T-helper 1 cell treated with Interleukin-12 subunit alpha and Interleukin-12 subunit beta and Interleukin-4 antibody, amounts not matched to agents 30 ng/mL and 1 ng/mL, for 36 hours (primary cell): ENCODE measurements at places on chromosomes 5 and 9. TPM values are rescaled to one million over a fixed set of nuclear protein-coding genes. Genes with fewer than 3 reads are reported as not detected.

The PCDHB16 gene
- total RNA-seq = not detected in 2 replicates

The PCDHGA11 gene
- 0.24 and 0.32 TPM in 2 replicates for total RNA-seq

The GPRIN1 gene
- total RNA-seq = 2.2 and 2.6 TPM in 2 replicates

The IL33 gene
- total RNA-seq = not detected in 2 replicates
